NCI-H1105 treated with DMSO at 0.1 percent for 48 hours (cell line): ENCODE measurements at places on chromosomes 1 and 21.

DNA sequence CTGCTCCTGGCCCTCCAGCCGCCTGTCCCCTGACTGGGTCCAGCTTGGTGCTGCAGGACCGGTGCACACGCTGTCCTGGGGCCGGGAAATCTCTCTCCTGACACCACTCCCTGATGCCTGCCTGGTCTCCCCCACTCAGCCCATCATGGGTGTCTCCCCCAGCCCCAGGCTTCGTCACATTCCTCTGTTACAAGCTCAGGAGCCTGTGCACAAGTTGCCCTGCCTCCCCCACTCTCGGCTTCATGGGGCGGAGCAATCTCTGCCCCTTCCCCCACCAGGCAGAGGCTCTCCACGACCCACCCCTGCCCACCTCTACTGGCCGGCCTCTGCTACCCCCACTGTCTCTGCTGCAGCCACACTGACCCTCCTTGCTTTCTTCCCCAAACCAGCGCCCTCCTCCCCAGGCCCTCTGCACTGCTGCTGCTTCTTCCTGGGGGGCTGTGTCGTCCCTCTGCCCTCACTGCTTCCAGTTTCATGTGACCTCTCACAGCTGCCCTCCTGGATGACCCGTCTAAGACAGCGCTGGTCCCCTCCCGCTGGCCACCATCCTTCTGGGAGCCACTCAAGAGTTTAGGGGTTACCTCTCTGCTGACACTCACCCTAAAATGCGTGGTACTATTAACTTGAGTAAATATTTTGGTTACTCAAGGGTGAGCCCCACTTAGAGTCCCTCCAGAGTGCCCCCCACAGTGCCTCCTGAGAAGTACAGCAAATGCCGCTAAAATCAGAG lies 5.7 kb upstream of the RIPK4 start:
- no peak for DNase-seq

- no peak for DNase-seq
Observed at GRCh38 chr1:94723894-94724293, 96.3 kb upstream of the SLC44A3 start.

GRCh38 chr1:92901699-92902405 lies 59.4 kb downstream of the DIPK1A start:
- no peak for DNase-seq

- DNase-seq, result peak; percentile 3
Observed at GRCh38 chr1:59903141-59903754, 23.3 kb downstream of the CYP2J2 start.

GRCh38 chr1:6261615-6261995 lies 707 bp upstream of the GPR153 start:
- DNase-seq, result peak; percentile 30

- DNase-seq, result no peak
Observed at GRCh38 chr1:54774820-54775498, 10.6 kb upstream of the PARS2 start.

- DNase-seq, result no peak
Observed at GRCh38 chr21:17572431-17572830, 40.3 kb downstream of the BTG3 start.

DNA sequence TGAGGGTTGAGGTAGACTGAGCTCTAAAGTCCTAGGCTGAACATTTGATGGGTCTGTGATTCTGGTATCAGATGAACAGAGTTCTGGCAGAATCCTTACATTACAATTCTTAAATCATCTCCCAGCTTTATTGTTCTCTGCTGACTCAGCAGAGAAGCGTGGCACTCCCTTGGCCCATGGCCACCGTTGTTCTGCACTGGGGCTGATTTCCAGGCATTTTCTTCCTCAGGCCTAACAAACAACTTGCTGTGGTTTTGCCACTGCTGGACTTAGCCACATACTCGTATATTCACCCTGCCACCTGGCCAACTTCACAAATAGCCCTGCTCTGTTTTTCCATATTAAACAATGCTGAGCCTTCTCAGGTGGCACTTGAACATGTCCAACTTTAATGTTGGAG lies 223.2 kb downstream of the TNR start:
- DNase-seq, result no peak

GRCh38 chr1:117312453-117313138 lies 54.7 kb upstream of the MAN1A2 start:
- DNase-seq, result no peak

- DNase-seq, result no peak
Observed at GRCh38 chr1:231923491-231924041, 297.0 kb downstream of the DISC1 start.

DNA sequence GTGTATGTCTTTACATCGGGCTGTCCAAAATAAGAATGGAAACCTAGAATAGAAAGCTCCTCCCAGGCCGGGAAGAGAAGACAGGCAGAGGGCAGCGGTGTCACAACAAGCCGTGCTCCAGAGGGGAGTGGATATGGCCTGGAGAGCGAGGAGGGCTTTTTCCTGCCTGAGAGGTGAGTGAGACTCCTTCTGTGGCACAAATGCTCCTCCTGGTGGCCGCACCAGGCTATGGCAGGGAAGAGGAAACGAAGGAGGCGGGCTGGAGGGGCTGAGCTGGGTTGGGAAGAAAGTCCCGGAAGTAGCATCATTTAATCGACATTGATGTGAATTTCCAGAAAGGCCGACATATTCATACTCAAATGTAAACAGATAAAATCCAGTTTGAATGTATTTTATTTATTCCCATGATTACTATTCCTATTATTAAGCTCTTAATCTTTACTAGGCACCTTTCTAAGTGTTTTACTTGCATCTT lies 54.7 kb downstream of the MEF2D start:
- DNase-seq, result peak; percentile 76

DNA sequence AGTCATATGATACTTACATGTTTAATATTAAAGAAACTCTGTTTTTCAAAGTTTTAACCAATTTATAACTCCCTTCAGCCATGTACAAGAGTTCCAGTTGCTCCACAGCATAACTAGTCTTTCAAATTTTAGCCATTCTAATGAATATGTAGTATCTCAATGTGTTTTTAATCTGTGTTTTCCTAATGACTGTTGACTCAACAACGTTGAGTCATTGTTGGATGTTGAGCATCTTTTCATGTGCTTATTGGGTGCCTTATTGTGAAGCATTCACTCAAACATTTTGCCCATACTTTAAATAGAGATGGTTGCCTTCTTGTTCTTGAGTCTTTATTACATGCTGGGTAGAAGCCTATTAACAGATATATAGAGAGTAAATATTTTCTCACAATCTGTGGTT lies 240.2 kb upstream of the LYPLAL1 start:
- no peak for DNase-seq

GRCh38 chr1:169348383-169349036 lies 19.1 kb downstream of the NME7 start:
- peak; percentile 71 for DNase-seq
